Activated naive CD4-positive, alpha-beta T cell treated with anti-CD3 and anti-CD28 coated beads, Interleukin-2, amount 10 ng/mL, durations not matched to agents 7 days and 5 days (primary cell): ENCODE measurements at places on chromosomes 11 and 22.

- DNase-seq = no peak
Measured at GRCh38 chr11:130047141-130047540, 22.6 kb upstream of the APLP2 start.

- DNase-seq = peak; percentile 58
Measured at GRCh38 chr22:40401532-40401931, 31.1 kb downstream of the SGSM3 start.

DNA sequence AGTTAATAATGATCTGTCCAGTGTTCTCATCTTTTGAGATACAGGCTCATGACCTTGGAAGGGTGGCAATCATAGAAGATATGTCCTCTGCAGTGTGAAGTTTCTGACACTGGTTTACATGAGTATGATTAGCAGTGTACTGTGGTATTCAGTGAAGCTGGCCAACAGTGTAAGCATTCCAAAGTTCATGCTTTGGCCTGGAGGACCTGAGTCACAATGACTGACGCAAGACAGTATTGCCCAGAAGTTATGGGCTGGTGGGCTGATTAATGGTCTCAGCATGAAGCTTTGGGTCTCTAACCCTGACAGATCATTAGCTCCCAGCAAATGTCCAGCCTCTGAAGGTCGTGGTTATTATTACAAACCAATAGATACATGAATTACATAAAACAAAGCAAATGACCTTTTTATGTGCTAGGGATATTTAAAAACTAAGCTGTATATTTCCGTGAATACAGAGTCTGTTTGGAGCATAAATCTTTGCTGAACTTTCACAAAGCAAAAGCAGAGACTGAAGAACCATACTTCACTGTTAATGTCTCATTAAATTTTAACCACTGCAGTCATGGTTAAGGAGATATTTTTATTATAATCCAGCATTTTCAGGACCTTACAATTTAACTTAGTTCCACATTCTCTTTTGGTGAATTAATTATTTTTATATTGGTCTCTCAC lies 28.3 kb upstream of the USP47 start:
- DNase-seq = no peak

DNA sequence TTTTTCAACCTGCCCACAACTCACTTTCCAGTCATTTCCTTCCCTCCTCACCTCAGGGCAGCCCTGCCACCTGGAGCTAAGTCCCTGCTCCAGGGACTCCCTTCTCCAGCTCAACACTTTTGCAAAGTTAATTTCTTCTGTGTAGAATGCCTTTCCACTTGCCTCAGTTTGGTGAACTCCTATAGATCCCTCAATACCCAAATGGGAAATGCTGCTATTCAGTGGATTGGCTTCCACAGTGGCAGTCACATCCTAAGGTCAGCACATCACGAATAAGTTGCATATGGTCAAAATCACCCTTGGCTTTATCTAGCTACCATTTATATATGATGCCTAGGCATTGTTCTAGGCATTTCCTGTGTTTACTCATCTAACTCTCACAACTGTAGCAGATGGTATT lies 23.6 kb downstream of the GDPD5 start:
- DNase-seq = no peak

GRCh38 chr22:19741053-19741452 lies 17.7 kb downstream of the GP1BB start:
- DNase-seq = no peak

DNA sequence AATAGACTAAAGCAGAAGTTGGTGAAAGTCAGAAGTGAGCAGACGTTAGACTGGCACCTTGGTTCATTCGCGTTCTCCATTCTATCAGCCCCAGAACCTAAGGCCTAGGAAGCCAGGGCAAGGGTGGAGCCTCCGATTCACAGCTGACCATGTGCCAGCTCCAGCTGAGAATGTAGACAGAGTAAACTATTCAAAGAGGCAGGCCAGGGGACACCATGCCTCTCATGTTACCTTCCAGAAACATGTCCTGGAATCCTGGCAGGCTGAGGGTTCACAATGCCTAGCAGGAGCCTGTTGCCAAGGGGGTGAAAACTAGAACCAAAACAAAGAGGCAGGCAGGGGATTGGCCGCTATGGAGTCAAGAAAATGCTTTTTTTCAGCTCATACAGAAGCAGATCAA lies 224.4 kb upstream of the POU2AF2 start:
- DNase-seq = no peak

- no peak for DNase-seq
Measured at GRCh38 chr11:70541176-70541575, 142.8 kb downstream of the CTTN start.

DNA sequence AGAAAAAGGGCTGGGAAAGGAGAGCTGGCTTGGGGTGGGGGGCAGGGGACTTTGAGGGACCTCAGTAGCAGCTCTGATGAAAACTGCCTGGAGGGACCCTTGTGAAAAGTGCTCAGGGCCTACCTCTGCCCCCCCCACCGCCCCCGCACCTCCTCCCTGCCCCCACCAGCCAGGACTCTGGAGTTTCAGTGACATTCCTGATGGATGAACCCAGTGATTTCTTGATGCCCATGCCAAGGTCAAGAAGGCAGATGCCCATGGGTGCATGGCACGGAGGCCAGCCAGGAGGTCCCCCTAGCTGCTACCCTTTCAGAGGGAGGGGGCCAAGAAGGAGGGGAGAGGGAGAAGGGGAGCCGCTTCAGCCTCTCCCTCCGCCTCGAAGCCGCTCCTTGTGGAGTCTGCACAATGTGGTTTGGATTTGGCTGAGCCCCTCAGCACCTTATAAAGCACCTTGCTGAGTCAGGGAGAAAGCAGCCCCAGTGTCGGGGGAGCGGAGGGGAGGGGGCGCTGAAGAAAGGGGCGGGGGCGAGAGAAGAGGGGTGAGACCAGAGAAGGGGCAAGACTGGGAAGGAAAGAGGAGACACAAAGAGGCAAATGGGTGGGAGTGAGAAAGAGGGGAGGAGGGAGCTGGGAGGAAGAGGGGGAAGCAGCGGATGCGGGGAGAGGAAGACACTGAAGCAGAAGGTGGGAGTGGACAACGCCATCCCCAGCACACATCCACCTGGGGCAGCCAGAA lies 2.1 kb upstream of the CLCF1 start:
- DNase-seq = no peak

- DNase-seq = no peak
Measured at GRCh38 chr11:102833731-102834130, 9.7 kb downstream of the MMP3 start.

- DNase-seq = no peak
Measured at GRCh38 chr22:33666961-33667619, 253.2 kb downstream of the LARGE1 start.

DNA sequence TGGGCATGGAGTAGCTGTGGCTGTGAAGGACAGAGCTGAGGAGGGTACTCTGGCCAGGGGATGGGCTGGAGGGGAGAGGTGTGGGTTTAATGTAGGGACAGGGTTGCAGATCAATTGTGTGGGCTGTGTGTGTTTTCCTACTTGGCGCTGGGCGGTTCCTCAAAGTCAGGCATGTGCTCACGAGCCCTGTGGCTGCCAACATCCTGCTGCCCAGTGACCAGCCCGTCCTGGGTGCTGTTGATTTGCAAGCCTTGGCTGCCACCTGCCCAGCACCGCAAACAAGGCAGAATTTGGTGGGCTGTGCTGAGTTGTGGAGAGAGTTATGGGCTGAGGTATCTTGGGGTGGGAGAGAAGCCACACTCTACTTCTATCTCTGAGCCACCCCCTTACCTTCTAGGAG lies 69.2 kb downstream of the SCN3B start:
- no peak for DNase-seq

GRCh38 chr11:61735391-61735790 lies 17.0 kb upstream of the MYRF start:
- no peak for DNase-seq
